ENCODE measurements at places on chromosomes 11 and 22. TPM values are rescaled to one million over a fixed set of nuclear protein-coding genes. Genes with fewer than 3 reads are reported as not detected.

The TSSK2 gene
- not detected for total RNA-seq

The ZNRF3 gene
- total RNA-seq: 40.9 TPM

The CD3D gene
- 8.0 TPM for total RNA-seq

The SCGB1A1 gene
- total RNA-seq: not detected

The MS4A6E gene
- total RNA-seq: not detected

DNA sequence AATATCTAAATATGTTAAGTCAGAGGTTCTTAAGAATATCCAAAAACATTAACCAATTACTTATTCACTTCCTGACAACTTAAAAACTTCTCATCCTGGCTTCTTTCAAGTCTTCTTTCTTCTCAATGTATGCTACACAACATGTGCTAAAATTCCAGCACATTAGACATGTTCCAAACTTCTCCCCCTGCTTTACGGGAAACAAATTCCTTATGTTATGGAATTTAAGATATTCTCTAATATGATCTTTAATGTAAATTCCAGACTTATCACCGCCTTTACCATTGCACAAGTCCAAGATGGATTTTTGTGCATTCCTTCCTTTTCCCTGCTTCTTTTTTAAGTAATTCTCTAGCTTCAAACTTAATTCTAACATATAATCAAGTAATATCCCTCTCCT lies 964.5 kb upstream of the CHORDC1 start:
- no peak for DNase-seq
- no peaks in the 10 kb centered on the region for H3K36me3 ChIP-seq
- no peak overlapping the region for H3K4me3 ChIP-seq
- no peaks in the 10 kb centered on the region for H3K4me1 ChIP-seq
- H3K27me3 ChIP-seq: no peaks in the 10 kb centered on the region
- no peak overlapping the region for H3K27ac ChIP-seq

DNA sequence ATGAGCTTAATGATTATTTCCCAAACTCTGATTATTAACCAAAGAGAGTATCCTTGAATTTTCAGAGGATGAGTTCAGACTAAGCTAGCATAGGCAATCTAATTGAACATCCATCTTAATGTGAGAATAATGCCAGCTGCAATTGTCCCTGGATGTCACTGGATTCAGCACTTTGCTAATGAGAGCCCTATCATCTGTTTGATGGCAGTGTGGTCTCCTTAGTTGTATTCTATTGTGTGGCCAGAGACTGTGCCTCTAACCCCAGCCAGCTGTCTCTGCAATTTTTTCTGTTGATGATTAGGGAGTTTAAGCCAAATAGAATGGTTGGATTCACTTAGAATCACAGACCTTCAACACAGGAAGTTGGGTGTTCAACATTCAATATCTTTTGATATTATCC lies 1249.5 kb downstream of the FAM181B start:
- H3K27me3 ChIP-seq: no peaks in the 10 kb centered on the region
- DNase-seq: no peak
- no peaks in the 10 kb centered on the region for H3K4me1 ChIP-seq
- H3K36me3 ChIP-seq: no peaks in the 10 kb centered on the region

GRCh38 chr11:5038341-5038740 lies 8.0 kb upstream of the OR52J3 start:
- no peaks in the 10 kb centered on the region for H3K4me1 ChIP-seq
- H3K36me3 ChIP-seq: no peaks in the 10 kb centered on the region
- no peak overlapping the region for H3K27ac ChIP-seq

- H3K36me3 ChIP-seq: no peaks in the 10 kb centered on the region
- peak; percentile 70 for DNase-seq
- no peaks in the 10 kb centered on the region for H3K27me3 ChIP-seq
- no peak overlapping the region for H3K4me3 ChIP-seq
- H3K4me1 ChIP-seq: peaks cover 8% of the 10 kb centered on the region
Measured at GRCh38 chr11:122101625-122102291, 14.3 kb downstream of the BLID start.

DNA sequence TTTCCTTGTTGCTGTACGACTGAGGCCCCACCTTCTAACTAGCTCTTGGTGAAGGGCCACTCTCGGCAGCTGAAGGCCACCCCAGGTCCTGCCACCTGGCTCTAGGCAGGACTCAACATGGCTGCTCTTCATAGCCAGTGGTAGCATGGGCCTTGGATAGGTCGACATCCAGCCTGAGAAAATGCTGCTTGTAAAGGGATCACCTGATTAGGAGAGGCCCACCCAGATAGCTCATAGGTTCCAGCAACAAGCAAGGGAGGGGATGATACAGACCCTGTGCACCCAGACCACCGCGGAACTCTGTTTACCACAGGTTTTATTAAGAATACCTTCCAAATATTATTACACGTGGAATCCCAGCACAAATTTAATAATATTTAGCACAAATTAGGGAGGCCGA lies 341.4 kb downstream of the BRD1 start:
- H3K27me3 ChIP-seq: peaks cover 8% of the 10 kb centered on the region
- H3K36me3 ChIP-seq: no peaks in the 10 kb centered on the region
- no peak overlapping the region for H3K4me3 ChIP-seq
- no peak for DNase-seq
- no peak overlapping the region for H3K27ac ChIP-seq
- H3K4me1 ChIP-seq: no peaks in the 10 kb centered on the region

DNA sequence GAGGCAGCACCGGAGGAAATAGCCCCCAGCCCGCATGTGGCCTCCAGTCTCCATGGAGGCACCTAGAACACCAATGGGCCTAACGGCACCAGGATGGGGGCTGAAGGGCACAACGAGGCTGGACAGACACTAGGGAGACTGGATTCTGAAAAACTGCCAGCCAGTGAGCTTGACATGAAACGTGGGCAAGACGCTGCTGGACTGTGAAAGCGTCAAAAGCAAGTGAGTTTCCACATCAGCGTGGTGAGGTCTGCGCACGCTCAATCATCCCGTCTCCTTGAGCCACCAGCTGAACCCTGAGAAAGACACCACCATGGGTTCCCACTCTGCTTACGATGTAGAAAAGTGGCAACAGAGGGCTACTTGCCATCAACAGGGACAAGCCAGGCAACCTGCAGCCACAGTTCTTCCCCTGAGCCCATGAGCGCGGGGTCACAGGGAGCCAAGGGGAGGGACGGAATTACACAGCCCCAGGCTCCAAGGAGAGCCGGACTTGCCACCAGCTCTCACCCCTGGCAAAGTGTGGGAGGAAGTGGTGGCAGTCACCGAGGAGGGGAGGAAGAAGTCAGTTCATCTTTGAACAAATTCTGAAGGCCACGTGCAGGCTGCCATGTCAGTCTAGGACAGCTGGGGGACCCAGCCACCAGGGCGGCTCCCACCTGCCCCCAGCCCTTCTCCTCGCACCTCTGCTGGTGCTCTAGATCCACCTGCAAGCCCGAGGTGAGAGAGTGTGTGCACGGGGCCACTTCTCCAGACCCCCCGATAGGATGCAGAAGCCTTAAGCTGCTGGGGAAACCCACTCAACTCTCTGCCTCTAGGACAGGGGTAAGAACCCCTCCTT lies 131.1 kb downstream of the MPPED1 start:
- H3K27me3 ChIP-seq: no peaks in the 10 kb centered on the region
- no peaks in the 10 kb centered on the region for H3K36me3 ChIP-seq
- no peaks in the 10 kb centered on the region for H3K4me1 ChIP-seq
- H3K27ac ChIP-seq: no peak overlapping the region

- H3K36me3 ChIP-seq: no peaks in the 10 kb centered on the region
- no peaks in the 10 kb centered on the region for H3K4me1 ChIP-seq
- no peaks in the 10 kb centered on the region for H3K27me3 ChIP-seq
- no peak overlapping the region for H3K4me3 ChIP-seq
- no peak overlapping the region for H3K27ac ChIP-seq
- DNase-seq: peak; percentile 87
Measured at GRCh38 chr22:50613291-50613981, 12.8 kb downstream of the MAPK8IP2 start.

- H3K27me3 ChIP-seq: no peaks in the 10 kb centered on the region
- H3K36me3 ChIP-seq: no peaks in the 10 kb centered on the region
- H3K4me1 ChIP-seq: no peaks in the 10 kb centered on the region
- H3K4me3 ChIP-seq: no peak overlapping the region
- H3K27ac ChIP-seq: no peak overlapping the region
Measured at GRCh38 chr11:107252429-107253161, 205.0 kb downstream of the CWF19L2 start.

DNA sequence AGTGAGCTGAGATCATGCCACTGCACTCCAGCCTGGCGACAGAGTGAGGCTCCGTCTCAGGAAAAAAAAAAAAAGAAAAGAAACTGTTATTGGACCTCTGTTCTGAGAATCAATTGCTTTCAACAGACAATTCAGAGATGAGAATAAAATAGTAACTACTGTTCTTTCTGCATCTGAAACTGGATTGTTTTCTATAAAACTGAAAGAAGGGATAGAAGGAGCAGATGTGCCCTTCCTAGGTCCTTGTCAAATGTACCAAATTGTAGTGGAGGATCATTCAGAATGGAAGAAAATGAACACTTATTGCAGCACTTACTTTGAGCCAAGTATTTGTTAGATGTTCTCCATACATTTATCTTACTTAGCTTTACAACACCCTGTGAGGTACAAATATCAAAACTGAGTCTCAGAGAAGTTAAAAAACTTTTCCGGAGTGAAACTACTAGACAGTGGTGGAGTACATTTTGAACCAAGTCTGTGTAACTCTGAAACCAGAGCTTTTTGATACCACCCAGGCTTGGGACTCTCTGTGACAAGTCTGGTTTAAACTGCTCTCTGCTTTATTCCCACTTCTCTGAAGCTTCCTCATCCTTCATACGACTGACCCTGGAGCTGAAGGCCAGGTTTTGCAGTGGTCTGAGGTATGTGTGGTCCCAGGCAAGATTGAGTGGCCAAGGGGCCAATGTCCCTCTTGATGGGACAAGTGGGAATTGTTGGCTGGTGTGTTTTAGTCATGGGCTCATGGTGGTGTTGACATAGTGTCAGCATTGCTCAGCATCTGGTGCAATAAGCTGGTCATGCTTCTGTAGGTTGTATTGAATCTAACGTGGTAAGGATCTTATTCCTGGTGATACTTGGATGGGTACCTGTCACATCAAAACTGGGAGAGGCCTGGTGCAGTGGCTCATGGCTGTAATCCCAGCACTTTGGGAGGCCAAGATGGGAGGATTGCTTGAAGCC lies 48.2 kb upstream of the CCDC134 start:
- H3K27me3 ChIP-seq: no peaks in the 10 kb centered on the region
- H3K27ac ChIP-seq: no peak overlapping the region
- no peak for DNase-seq
- no peaks in the 10 kb centered on the region for H3K4me1 ChIP-seq
- no peak overlapping the region for H3K4me3 ChIP-seq
- no peaks in the 10 kb centered on the region for H3K36me3 ChIP-seq

DNA sequence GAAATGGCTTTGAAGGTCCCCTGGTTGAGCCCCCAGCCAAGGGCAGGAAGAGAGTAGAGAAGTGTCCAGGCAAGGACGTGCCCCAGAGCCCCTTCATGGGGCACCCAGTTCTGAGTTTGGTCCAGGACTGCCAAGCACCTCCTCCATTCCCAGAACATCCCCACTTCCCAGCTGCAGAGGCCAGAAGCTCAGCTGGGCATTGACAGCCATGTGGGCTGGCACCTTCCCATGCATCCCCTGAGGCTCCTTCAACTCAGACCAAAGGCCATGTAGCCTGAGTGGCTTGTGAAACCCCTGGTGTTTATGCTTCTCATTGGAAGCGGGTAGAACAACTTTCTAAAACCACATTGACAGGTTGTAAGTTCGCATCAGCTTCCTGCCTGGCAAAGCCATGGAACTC lies 789.6 kb downstream of the TBC1D22A start:
- H3K27ac ChIP-seq: no peak overlapping the region
- H3K4me3 ChIP-seq: no peak overlapping the region
- H3K27me3 ChIP-seq: peaks cover 10% of the 10 kb centered on the region
- H3K4me1 ChIP-seq: no peaks in the 10 kb centered on the region
- DNase-seq: no peak

DNA sequence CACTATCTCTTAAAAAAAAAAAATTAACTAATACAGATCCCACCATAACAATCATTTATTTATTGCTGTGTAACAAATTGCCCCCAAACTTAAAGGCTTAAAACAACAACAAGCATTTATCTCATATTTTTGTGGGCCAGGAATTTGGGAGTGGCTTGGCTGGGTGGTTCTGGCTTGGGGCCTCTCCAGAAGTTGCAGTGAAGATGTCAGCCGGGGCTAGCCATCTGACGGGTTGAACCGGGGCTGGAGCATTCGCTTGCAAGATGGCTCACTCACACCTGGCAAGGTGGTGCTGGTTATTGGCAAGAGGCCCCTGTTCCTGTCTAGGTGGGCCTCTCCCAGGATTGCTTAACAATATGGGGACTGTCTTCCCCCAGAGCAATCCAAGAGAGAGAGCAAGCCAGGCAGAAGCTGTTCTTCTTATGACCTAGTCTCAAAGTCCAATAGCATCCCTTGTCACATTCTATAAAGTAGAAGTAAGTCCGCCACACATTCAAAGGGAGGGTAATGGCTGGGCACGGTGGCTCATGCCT lies 29.5 kb downstream of the ACO2 start:
- H3K27me3 ChIP-seq: no peaks in the 10 kb centered on the region
- H3K27ac ChIP-seq: no peak overlapping the region
- H3K4me1 ChIP-seq: no peaks in the 10 kb centered on the region
- no peak for DNase-seq

DNA sequence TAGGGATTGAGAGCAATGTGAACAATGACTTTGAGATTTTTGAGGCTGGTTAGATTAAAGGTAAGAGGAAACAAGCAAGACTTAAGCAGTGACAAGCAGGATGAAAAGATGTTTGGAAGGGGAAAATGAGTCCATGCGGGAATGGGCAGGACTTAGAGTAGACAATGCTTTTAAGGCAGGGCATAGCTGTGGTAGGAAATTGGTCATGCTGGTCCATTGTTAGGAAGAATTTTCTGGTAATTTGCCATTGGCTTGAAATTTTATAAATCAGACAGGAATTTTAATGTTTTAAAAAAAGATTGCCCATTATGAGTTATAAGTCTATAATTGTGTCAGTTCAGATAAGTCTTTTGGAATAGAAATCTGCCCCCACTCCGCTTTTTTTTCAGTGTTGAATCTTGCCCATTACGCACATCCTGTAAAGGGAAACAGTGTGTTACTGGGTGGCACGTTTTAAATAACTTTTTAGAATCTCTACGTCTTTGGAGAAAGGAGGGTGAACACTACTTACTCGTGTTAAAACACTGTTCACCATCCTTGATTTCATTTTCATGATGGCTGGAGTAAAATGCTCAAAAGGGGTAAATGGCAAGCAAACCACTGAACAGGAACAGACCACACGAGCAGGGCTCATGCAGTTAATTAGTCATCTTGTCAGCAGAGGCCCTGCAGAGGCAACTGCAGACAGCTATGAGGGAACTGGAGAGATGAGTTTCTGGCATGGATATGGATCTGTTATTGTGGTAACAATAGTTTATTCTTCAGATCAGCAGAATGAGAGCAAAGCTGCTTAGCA lies 25.0 kb downstream of the SWAP70 start:
- H3K4me3 ChIP-seq: no peak overlapping the region
- DNase-seq: no peak
- no peaks in the 10 kb centered on the region for H3K27me3 ChIP-seq
- no peaks in the 10 kb centered on the region for H3K4me1 ChIP-seq
- H3K27ac ChIP-seq: no peak overlapping the region

DNA sequence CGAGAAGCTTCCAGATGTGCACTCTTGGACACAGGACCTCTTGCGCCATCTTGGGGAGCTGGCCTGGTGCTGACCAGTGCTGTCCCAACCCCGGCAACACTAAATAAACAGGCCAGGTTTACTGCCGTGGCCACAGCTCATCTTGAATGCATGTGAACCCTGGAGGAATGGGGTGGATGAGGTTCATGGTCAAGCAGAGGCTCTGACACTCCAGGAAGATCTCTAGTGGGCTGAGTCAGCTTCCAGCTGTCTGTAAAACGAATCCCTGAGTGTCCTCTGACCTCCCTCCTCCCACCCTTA lies 51.8 kb downstream of the ALX4 start:
- no peaks in the 10 kb centered on the region for H3K4me1 ChIP-seq
- no peaks in the 10 kb centered on the region for H3K27me3 ChIP-seq
- H3K4me3 ChIP-seq: no peak overlapping the region
- no peaks in the 10 kb centered on the region for H3K36me3 ChIP-seq
- H3K27ac ChIP-seq: no peak overlapping the region
